CD8-positive, alpha-beta memory T cell (primary cell): ENCODE measurements at places on chromosomes 3 and 15. TPM values are rescaled to one million over a fixed set of nuclear protein-coding genes. Genes with fewer than 3 reads are reported as not detected.

GRCh38 chr3:186184021-186184420 is 75.1 kb upstream of the ETV5 start:
- DNase-seq: no peak

DNA sequence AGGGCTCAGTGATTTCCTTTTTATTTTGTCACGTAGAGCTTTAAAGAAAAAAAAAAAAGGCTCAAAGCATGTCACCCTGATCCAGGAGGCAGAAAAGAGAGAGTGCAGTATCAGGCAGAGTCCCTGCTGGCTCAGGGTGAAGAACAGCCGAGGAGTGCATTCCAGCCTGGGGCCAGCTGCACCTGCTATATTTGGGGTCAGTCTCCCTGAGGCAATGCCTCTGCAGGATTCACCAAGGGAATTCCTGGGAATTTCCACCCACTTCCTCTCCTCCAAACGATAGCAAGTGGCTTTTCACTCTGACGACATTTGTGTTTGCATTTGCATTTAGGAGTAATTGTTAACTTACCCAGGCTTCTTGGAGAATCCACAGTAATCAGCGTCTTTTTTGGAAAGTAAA is 202.9 kb upstream of the CTNNB1 start:
- DNase-seq: no peak

- DNase-seq: no peak
These were observed 3.0 kb downstream of the TRPM1 start for GRCh38 chr15:31098491-31098917.

ARPP21 gene
- total RNA-seq: not detected

MTFMT gene
- total RNA-seq: 24.3 TPM

DNA sequence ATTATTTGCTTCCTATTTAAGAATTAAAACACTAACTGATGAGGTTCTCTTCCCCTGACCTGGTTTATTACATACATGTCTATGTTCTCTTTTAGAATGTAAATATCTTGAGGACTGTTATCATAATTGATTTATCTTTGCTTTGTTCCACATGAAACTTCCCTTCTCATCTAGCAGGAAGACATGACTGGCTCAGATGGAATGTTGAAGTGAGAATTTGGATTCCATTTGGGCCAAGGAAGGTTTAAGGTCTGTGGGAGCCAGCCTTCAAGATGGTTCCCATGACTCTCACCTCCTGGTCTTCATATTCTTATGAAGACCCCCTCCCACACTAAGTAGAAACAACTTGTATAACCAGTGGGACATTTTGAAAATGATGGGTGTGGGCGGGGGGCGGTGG is 222.2 kb upstream of the GADL1 start:
- no peak for DNase-seq

GRCh38 chr3:174498638-174499037 is 360.5 kb upstream of the NAALADL2 start:
- no peak for DNase-seq

SAMD7 gene
- total RNA-seq: not detected

DNA sequence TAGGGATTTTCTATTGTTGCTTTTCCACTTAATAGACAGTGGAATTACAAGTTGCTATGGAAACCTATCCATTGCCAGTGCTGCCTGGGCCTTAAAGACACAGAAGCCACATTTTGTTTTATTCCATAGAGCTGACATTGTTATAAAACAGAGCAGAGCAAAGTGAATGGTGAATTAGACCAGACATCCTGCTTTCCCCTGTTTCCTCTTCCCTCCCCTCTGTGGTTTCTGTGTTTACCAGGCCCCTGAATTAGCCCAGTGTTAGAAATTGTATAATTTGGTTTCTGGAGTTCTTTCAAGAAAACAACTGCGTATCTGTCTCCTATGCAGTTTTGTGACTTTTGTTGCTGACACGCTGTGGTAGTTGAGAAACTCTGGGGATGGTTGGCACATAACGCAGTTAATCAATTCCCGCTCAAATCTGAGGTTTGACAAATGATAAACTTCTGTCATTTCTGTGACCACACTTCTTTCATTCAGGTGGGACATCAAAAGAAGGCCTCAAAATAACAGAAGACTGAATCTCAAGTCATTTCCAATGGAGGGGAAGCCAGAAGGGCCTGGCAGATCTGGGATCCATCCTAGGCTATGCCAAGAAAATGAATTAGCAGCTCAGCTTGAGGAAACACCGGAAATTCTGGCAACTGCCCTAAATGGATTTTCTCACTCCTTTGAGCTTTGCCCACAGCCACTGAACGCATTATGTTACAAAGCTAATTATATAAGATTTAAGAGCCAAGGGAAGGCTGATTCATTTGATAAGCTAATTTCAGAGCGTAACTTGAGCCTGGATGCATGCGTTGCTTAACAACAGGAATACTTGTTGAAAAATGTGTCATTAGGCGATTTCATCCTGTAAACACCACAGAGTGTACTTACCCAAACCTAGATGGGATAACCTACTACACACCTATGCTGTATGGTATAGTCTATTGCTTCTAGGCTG is 46.9 kb downstream of the NR1D2 start:
- no peak for DNase-seq

DNA sequence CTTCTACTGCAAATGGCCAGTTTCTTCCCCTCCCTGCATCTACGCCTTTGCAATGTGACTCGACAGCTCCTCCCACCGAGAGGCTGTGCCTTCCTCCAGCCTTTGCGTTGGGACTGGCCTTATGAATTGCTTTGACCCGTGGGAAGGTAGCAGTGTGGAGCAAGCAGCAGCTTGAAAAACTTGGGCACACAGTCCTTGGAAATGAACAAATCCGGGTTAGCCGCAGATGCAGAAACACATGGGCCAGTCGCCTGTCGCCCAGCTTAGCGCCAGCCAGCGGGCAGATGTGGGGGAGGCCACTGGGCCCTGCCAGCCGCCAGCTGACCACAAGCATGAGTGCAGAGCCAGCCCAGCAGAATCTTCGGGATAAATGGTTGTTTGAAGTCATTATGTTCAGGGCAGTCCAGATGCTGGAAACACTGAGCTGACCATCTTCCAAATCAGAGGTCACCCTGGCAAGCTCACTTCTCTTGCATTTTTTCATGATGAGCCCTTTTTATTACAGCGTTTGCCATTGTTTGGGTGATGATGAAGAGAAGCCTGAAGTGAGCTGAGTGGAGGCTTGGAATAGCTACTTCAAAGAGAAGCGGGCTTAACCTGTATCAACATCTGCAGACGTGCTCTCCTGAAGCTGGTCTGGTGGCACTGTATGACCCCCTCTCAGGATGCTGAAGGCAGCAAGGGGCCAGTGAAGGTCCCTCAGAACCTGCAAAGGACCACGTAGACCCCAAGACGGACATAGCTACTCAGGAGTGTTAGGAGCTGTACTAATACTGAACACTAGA is 9.8 kb downstream of the SELENOS start:
- DNase-seq: no peak
